Natural killer cell treated with Interleukin-12 subunit alpha and Interleukin-12 subunit beta and Interleukin-15 and Interleukin-18, amount 100 ng/mL, for 72 hours (primary cell): ENCODE measurements at places on chromosomes 13 and 19. TPM values are rescaled to one million over a fixed set of nuclear protein-coding genes. Genes with fewer than 3 reads are reported as not detected.

GRCh38 chr13:20475927-20476691, 49.5 kb downstream of the CRYL1 start:
- peak overlapping the region; percentile 56 for H3K27ac ChIP-seq
- peak overlapping the region; percentile 69 for H3K4me3 ChIP-seq
- H3K27me3 ChIP-seq, result peaks cover 4% of the 10 kb centered on the region
- H3K36me3 ChIP-seq, result no peaks in the 10 kb centered on the region
- peaks cover 20% of the 10 kb centered on the region for H3K4me1 ChIP-seq

DNA sequence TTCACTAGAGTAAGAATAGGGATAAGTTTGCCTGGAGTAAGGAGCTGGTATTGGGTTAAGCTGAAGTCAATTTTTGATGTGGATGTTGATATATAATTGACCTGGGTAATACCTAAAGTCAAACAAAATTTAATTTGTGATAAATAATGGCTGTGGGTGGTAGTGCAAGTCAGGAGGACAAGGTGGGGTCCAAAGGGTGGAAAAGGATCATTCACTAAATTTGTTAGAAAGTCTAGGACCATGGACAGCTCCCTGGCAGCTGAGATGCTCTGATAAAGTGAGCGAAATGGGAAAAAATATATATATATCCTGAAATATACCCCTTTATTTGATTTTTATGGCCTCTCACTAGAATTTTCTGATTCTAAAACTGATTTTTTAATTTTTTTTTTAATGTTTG, 463.5 kb downstream of the GPC6 start:
- H3K27me3 ChIP-seq, result no peaks in the 10 kb centered on the region
- DNase-seq, result no peak
- no peaks in the 10 kb centered on the region for H3K4me1 ChIP-seq
- H3K4me3 ChIP-seq, result no peak overlapping the region

ARHGAP35 gene
- 42.9 TPM for total RNA-seq

- H3K27ac ChIP-seq, result no peak overlapping the region
- DNase-seq, result no peak
- no peak overlapping the region for H3K4me3 ChIP-seq
Measured at GRCh38 chr19:41386442-41386841, 10.1 kb downstream of the TMEM91 start.

GRCh38 chr19:8517551-8518442, 3.8 kb upstream of the ZNF414 start:
- H3K36me3 ChIP-seq, result no peaks in the 10 kb centered on the region
- H3K27me3 ChIP-seq, result no peaks in the 10 kb centered on the region
- DNase-seq, result no peak

DNA sequence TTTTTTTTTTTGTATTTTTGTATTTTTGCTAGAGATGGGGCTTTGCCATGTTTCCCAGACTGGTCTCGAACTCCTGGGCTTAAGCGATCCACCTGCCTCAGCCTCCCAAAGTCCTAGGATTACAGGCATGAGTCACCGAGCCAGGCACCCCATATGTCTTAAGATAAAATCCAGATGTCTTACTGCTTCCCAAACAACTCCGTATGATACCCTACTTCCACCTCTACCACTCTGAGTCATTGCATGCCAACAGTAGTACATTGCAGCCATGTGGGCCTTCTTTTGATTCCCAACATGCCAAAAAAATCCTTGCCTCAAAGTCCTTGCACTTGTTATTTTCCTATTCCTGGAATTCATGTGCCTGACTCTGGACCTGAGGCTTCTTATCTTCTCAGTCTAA, 799.2 kb downstream of the GPC5 start:
- DNase-seq, result no peak
- no peak overlapping the region for H3K27ac ChIP-seq
- H3K4me3 ChIP-seq, result no peak overlapping the region
- H3K27me3 ChIP-seq, result no peaks in the 10 kb centered on the region

DNA sequence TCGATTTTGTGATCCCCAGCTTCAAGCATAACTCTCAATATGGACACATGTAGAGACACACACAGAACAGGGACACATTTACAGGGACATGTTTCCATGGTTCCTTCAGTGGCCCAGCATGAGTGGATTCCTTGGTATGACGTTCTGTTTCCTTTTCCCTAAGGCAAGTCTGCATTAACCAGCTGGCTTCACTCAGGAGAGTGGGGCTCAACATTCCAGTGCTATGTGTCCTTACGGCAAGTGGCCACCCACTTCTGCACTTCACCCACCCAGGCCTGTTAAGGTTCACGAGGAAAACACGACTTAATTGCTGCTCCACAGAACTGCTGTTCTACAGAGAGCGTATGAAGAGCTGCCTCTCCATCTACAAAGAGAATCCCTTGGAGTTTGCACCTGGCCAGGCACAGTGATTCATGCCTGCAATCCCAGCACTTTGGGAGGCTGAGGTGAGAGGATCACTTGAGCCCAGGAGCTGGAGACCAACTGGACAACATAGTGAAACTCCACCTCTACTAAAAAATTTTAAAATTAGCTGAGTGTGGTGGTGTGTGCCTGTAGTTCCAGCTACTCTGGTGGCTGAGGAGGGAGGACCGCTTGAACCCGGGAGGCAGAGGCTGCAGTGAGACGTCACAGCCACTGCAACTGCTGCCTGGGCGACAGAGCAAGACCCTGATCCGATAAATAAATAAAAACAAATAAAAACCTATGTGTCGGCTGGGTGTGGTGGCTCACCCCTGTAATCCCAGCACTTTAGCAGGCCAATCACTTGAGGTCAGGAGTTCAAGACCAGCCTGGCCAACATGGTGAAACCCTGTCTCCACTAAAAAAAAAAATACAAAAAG, 32.5 kb downstream of the BRD4 start:
- no peaks in the 10 kb centered on the region for H3K27me3 ChIP-seq
- H3K36me3 ChIP-seq, result peaks cover 4% of the 10 kb centered on the region

ZNF223 gene
- 0.67 TPM for total RNA-seq

ZNF91 gene
- total RNA-seq, result 37.0 TPM

GRCh38 chr19:2905918-2906519, 5.3 kb downstream of the ZNF57 start:
- no peaks in the 10 kb centered on the region for H3K27me3 ChIP-seq
- peaks cover 11% of the 10 kb centered on the region for H3K36me3 ChIP-seq
- no peak overlapping the region for H3K4me3 ChIP-seq

NKPD1 gene
- 0.14 TPM for total RNA-seq

SIGLEC12 gene
- not detected for total RNA-seq

BICRA gene
- total RNA-seq, result 14.4 TPM

- H3K4me1 ChIP-seq, result peaks cover 43% of the 10 kb centered on the region
- H3K4me3 ChIP-seq, result peak overlapping the region; percentile 100
- peaks cover 8% of the 10 kb centered on the region for H3K36me3 ChIP-seq
- H3K27ac ChIP-seq, result peak overlapping the region; percentile 97
Measured at GRCh38 chr19:14381689-14382474, 638 bp downstream of the ADGRE5 start.
